Stomach (tissue), 19 donors: ENCODE measurements at places on chromosomes 5 and 9.

GRCh38 chr5:17426104-17426749 is 71.8 kb upstream of the TAF11L2 start:
- DNase-seq: no peak

- no peak for DNase-seq
These were observed 77.4 kb downstream of the PHF2 start for GRCh38 chr9:93653760-93654159.

DNA sequence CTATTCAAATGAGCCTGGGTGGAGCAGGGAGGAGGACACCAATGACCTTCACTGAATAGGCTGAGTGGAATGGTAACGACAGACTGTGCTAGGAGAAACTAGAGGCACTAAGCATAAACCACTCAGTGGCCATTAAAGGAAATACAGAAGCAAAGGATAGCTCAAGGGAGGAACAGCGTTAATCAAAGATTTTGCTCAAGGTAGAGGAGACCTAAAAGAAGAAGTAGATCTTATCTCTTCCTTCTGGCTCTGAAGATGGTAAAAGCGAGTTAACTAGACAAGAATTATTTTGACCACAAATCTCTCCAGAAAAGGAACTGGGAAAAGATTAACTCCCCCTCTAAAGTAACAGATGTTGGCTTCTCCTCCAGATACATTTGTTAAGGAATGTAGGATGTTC is 299.6 kb downstream of the EPB41L4A start:
- no peak for DNase-seq

GRCh38 chr5:154937718-154938466 is at the start of gene GEMIN5:
GEMIN5 (minus strand) TSS chr5:154938211; CDS start chr5:154938133, 78 bp downstream.
- peak; percentile 96 for DNase-seq

DNA sequence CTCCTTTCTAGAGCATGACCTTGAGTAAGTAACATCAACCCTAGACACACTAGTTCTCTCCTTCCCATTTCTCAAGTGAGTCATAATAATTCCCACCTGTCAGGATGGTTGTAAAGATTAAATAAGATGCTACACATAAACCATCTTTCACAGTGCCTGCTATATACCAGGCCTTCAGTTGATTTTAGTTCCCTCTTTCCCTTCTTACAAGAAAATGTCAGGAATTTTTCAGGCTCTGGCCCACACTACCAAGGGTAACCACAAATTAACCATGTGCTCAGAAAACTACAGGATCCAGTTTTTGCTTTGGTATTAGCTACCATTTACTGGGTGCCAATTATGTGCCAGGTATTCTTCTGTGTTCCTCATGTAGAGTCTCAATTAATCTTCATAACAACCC is 42.7 kb upstream of the RARS1 start:
- no peak for DNase-seq

GRCh38 chr9:134538856-134539566 is 102.6 kb upstream of the COL5A1 start:
- peak; percentile 56 for DNase-seq

DNA sequence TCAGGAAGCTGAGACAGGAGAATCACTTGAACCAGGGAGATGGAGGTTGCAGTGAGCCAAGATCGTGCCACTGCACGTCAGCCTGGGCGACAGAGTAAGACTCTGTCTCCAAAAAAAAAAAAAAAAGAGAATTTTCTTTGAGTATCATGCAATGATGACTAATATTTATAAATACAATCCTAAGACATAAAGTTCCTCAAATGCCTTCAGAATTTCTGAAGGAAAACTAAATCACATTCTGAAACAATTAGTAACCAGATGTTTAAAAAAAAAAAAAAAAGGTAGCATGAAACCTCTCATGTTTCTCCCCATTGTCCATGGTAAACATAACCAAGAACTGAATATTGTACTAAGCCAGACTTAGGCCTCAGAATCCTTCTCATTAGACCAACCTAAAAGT is 23.1 kb downstream of the MLLT3 start:
- DNase-seq: no peak

DNA sequence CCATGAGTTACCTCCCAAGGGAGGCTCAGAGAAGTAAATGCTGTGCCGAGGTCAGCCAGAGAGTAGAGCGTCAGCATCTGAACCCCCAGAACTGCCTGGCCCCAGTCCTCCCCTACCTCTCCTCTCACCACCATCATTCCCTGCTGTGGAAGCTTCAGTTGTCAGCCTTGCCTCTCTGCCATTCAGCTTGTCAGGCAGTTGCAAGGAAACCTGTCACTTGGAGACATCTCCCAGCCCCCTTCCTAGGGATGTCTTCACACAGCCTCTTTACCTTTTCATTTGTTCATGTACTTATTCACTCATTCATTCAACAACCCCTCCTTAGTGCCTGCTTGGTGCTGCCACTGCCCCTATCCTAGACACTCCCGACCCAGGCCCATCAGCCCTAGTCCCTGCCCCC is 2.1 kb downstream of the RGS14 start:
- DNase-seq: no peak

DNA sequence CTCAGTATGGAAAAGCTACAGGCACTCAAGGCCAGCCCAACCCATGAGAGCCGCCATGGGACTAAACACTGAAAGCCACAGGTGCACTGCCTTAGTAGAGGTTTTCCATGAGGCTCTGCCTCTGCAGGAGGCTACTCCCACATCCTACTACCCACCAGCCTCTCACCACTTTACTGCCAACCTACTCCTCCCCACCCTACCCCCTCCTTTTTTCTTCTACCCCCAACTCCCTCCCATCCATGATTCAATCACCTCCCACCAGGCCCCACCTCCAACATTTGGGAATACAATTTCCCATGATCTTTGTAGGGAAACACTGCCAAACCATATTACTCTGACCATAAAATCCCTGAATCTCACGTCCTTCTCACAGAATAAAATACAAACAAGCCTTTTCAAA is 101.6 kb upstream of the CTSV start:
- DNase-seq: no peak

- no peak for DNase-seq
These were observed 13.2 kb downstream of the TMEM8B start for GRCh38 chr9:35842020-35842745.

DNA sequence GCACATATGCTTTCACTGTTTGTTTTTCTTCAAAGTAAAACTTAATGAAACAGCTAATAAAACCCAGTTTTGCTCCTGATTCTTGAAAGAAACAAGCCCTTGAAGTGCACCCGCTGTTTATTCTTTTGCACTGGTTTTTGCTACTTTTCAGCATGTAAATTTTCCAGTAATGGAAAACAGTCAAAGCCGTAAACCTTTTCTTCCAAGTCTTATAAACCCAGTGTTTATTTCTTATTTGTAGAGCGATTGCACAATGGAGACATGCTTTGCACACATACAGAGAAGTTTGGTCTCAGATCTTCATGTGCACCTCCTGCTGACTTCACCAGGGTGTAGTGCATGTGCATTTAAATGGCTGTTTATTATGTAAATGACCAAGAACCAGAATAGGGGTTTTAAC is 51.8 kb downstream of the ATG10 start:
- DNase-seq: no peak

GRCh38 chr5:65151614-65152013 is 330.1 kb downstream of the ADAMTS6 start:
- no peak for DNase-seq

- DNase-seq: peak; percentile 71
These were observed 268.6 kb upstream of the PTGER4 start for GRCh38 chr5:40410964-40411635.

- no peak for DNase-seq
These were observed 209.1 kb downstream of the TARS1 start for GRCh38 chr5:33649549-33650482.

GRCh38 chr9:6413365-6414246 is 607 bp downstream of the UHRF2 start:
- DNase-seq: peak; percentile 77

DNA sequence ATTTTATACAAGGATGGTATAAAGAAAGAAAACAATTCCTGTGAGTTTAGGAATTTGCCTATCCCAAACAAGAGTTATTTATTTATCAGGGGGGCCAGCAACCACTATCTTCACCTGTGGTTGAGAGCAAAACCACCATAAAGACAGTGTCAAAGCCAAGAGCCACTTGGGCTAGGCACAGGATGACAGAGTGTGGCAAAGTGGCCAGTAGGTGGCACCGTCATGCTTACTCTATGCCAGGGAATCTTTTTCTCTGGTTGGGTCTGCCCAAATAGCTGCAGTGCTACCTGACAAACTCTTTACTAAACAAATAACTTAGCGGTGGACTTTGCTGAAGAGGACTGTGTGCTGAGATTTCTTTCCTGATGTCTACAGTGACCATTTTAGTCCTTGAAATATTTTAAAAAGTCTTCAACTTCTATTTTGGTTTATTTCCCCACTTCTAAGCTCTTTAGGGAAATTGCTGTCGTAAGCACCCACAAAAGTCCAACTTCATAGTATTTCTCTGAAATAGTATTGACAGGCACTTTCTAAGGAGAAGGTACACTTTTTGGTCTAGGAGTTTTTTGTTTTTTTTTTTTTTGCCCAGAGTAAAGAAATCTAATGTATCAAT is 285.0 kb downstream of the RFX3 start:
- DNase-seq: peak; percentile 64

- peak; percentile 87 for DNase-seq
These were observed 97.0 kb downstream of the MEF2C start for GRCh38 chr5:88785746-88786565.

DNA sequence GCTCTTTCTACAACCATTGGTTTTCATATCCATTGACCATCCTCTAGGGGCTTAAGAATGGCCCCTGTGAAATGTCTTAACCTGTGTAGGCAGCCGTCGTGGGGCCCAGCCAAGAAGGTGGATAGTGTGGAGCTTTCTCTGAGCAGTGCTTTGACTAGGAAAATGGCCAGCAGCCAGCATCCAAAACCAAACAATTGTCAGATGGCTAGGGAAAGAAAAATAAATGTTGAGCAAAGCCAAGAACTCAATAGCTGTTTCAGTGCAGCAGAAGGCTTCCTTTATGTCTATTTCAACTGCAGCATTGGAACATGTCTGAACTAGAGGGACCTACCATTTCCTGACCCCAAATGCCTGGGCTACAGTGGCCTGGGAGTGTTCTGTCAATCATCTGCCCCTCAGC is 374.9 kb downstream of the TLE4 start:
- DNase-seq: peak; percentile 51

DNA sequence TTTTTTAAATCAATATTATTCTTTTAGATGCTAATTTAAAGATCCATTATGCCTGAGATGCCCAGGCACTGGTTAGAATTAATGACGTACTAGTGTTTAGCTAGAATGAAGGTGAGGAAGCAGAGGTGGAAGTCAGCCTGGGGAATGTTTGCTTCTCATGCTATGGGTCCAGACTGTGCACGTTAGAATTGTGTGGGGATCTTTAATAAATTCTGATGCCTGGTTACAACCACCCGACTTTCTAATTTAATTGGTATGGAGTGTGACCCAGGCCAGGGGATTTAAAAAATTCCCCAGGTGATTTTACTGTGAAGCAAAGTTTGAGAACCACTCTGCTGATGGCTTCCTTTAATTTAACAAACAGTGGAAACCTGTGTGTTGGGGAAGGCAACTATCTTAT is 111.1 kb downstream of the DOCK2 start:
- DNase-seq: no peak

DNA sequence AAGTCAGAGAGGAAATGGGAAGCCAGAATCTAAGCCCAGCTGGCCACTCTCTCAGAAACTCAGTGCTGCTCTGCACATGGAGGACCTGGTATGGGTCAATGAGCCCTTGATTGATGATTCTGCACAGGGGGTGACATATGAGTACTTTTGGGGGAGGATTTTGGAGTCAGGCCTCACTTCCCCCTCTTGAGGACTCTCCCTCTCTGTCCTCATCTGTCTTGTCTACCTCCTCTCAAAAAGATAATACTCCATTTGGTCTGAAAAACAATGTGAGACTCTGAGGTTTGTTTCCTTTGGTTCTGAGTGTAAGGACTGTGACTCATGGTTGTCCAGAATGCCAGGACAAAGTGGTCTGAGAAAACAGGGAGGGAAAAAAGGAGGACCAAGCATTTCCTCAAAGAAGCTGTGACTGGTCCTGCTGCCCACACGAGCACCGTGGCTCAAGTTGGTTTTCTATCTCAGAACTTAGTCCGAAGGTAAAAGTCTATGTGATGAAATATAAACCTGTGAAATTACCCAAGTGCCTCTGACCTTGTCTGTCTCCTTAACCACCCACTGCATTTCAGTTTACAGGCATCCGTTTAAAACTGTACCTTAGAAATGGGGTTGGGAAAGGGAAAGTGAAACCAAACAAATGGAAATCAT is 11.1 kb downstream of the TTC39B start:
- no peak for DNase-seq

DNA sequence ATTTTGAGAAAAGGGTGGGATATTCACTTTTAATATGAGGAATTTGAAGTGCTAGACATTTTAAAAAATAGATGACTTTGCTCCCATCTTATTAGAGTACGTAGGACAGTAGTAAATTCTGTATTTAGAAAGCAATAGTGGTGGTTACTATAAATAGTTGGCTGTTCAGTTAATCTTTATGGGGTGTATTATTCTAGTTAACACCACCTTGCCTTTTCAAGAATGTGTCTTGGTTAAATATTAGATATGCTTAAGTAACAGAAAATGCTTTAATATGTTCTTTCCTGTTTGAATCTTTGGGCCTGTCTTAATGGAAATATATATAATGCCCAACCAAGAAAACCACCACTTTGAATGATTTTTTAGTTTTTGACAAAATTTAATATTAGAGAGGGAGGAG is 608.7 kb upstream of the FAM174A start:
- no peak for DNase-seq

DNA sequence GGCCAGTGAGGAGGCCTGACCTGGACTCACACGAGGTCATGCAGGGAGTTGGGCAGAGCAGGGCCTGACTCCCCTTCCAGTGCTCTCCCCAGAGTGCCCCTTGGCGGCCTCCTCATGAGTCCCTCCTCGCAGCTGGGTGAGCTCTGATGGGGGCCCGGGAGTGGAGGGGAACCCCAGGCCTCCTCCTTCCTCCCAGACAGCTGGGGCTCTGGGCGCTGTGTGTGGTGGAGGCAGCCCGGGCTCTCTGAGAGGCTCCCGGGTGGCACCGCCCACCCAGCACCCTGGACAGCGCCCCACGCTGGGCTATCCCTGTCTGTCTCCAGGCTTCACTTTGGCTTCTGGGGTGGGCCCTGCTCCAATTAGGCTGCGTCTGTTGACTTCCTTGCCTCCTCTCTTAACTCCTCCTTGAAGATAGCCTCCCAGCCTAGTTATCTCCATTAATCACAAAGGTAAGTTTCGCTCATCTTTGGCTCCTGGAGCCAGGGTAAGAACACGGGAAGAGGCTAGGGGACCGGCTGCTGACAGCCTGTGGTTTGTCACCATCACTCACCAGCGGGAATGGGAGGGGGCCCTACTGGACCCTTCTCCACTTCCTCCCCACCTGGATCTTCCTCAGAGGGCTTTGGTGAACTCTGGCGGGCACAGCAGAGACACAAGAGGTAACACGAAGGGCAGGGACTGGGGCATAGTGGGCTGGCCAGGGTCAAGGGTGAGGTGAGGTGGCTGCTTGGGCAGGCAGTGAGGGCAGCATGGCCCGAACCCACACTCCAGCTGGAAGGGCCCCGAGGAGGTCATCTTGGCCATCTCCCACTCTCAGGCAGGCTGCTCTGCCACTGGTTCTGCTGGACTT is 13.1 kb downstream of the PSD2 start:
- peak; percentile 76 for DNase-seq

GRCh38 chr9:93232388-93232960 is 48.5 kb downstream of the WNK2 start:
- DNase-seq: no peak

GRCh38 chr5:78503958-78504653 is 143.7 kb downstream of the SCAMP1 start:
- no peak for DNase-seq
